ENCODE measurements at places on chromosomes 5 and 9.

GRCh38 chr9:36993933-36994764 is 39.9 kb downstream of the PAX5 start:
- DNase-seq, result no peak

DNA sequence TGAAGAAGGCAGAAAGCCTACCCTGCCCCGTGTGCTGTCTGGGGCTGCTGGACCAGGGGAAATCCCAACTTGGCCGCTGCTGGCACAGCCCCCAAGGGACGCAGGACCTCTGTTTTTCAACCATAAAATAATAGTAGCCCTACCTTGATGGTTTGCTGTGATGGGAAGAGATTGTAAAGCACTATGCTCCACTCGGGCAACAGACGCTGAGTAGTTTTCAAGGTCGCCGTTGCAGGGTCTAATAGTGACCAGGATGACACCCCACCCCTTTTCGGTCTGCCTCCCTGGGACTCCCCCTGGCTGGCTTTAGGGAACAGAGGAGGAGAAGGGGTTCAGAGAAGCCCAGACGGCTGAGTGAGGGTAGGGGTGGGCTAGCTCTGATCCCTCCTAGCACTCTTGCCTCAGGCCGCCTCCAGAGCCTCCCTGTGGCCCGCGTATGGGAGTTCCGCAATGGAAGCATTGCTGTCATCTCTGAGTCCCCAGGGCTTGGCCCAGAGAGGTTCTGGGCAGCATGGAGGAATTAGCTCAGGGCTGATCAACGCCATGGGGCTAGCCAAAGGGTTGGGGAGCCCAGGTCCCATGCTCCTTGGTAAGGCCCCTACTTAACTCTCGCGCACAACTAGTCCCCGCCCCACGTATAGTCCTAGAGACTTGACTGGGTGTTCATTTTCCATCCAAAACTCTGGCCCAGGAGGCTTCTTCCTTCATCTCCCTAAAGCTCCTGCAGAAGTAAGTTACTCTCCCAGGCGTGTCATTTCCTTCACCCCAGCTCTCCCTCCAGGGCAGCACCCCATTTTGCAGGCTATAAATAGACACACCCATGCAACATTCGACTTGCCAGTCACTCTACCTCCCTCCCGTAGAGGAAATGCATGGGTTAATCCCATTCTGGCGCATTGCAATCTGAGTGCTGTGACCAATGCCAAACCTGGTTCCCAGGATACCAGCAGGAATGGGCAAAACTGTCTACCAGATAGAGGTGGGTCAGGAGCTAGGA is 1.1 kb upstream of the IRF1 start:
- DNase-seq, result no peak

DNA sequence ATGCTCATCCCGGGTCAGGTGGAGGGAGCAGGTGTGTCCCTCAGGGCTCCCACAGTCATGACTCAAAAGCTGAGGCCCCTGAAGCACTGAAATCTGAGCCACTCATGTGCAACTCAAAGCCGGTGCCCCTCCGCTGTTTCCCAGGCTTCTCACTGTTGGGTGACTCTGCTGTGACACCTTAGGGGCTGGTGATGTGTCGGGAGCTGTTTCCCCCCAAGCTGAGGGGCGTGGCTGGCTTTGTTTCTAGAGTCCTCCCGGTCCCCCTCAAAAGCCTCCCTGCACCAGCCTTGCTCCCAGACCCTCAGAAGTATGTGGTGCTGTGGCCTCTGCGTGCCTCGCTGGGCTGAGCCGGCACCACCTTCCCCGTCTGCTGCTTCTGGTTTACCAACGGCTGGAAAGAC is 39.7 kb downstream of the PLPP7 start:
- DNase-seq, result no peak

GRCh38 chr5:164578911-164579310 is 1073.5 kb downstream of the MAT2B start:
- no peak for DNase-seq

- DNase-seq, result no peak
These were observed 92.2 kb downstream of the CDC42SE2 start for GRCh38 chr5:131355971-131356528.

DNA sequence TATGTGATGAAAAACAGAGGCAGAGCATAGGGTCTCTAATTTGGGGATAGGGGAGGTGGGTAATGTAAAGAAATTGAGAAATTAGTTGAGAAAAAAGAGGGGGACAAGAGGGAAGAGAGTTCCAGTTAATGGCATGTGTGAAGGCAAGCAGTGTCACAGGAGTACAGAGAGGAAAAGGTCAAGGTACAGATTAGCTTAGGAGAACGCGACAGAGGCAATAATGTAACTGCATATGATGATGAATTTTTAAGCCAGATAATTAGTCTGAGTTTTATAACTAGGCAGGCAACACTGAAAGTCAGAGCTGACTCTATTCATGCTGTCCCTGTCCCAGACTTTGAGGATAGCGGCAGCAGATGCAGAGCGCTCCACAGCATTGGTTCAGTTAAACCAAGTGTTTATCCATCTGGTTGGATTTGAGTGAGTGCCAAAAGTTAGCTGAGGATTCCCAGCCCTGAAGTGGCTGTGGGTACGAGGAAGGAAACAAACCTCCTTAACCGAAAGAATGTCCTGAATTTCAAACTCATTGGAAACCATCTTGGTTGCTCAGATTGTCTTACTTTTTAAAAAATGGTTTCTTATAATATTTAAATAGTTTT is 315.2 kb downstream of the ARHGAP26 start:
- DNase-seq, result no peak

- no peak for DNase-seq
These were observed 128.9 kb upstream of the CCNH start for GRCh38 chr5:87541676-87542075.

DNA sequence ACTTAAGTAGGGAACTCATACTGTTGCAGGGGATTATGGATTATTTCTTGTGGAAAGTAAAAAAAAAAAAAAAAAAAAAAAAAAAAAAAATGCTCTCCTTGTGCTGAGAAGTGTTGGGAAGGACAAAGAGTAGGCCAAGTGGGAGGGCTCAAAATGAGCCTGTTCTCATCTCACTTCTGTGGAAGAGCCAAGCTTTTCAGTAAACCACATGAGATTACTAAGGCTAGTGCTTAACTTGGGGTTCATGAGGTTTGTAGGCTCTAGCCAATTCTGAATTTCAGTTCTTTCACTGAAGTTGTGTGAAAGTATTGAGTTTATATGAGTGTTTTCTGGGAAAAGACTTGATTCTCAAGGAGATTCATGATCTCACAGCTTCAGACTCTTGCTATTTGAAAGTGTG is 23.0 kb upstream of the CEP78 start:
- no peak for DNase-seq

DNA sequence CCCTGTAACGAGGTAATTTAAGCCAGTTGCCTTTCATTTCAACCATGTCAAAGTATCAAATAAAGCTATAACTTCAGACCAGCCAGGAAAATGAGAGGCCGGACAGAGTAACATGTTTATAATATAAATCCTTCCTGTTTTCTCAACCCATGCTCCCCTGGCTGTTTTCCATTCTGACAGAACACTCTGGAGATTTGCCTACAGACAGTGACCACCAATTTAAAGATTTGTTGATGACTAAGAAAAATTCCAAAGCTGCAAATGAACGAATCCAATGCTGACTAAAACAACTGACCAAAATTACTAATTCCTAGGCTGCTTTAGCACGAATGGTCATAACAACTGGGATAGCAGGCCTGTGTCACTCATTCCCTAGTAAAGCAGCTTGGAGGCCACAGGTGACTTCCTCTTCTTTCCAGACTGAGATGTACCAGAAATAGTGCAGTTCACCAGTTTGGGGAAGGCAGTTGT is 141.4 kb downstream of the AOPEP start:
- peak; percentile 86 for DNase-seq

DNA sequence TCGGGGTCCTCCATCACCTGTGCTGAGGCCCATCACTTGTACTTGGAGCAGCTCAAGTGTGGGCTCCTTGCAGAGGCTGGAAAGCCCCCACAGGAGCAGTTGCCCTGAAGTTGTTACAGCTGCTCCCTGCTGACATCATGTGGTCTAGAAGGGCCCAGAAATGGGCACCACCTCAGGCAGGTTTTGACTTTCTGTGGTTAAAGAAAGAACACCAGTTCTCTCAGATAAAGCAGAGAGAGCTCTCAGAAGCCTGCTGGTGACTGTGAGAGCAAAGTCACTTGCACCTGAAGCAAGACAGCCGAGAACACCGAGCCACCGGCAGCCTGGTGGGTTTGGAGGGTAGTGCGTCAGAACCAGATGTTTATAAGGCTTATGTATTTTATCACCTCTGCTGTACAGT is 70.4 kb downstream of the MVB12B start:
- DNase-seq, result no peak

DNA sequence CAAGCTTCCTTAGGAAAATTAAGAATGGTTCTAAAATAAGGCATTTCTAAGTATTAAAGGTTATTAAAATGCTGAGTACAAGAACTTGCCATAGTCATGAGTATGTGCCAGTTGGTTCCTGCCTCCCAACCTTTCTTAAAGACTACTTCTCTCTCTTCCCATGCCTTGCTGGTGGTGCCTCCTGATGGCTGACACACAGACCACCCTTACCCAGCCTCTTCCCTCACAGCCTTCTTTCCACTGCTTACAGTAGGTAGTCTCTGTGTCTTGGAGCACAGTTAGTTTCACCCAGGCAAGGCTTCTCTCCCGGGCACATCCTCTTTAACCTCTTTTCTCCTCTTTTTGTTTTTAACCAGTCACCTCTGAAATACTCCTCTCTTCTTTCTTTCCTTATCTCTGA is 20.6 kb upstream of the GPR150 start:
- no peak for DNase-seq

DNA sequence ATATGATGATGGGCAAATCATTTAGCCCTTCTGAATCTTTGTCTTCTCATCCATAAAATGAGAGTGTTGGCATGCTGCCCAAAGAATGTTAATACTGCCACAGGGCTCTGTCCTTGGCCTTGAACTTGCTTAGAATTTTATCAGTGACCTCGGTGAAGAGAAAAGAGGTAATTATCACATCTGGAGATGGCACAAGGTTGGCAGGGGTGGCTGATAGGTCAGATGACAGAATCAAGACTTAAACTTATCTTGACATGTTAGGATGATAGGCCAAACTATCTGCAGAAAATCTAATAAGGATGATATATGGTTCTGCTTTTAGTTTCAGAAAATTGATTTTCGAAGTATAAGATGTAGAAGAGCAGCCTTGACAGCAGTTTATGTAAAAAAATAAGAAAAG is 599.1 kb upstream of the CLINT1 start:
- DNase-seq, result no peak

GRCh38 chr5:115983519-115983918 is 21.2 kb downstream of the LVRN start:
- no peak for DNase-seq

- no peak for DNase-seq
These were observed 19.8 kb upstream of the NTNG2 start for GRCh38 chr9:132141948-132142594.

DNA sequence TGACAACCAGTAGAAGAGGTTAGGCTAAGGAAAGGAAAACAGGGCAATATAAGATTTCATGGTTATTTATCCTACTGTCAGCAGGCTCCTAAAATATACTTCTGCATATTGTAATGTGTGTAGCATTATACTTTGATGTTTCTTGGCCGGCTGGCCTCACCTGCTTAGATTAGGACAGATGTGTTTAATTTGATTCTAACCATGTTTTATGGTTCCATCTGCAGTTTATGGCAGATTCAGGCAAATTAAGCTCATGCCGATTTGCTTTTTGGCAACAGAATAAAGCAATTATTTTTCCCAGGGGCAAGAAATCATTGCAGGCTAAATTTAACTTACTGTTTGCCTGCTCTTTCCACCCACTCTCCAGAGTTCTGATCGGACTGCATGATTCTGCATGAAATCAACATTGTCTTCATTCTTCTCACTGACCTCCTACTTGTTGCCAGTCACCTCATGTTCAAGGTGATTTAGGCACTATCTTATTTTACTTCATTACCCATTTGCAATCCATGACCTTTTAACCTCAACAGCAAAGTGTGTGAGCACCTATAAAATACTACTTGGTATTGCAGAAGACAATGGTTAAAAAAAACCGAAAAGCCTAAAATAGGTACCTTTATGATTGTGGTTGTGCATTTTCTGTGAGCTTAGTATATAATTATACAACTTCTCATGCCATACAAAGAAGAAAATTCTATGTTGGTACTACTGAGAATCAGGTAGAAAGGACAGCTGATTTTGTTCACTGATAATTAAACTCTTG is 125.2 kb downstream of the EDIL3 start:
- no peak for DNase-seq

- no peak for DNase-seq
These were observed 71.8 kb downstream of the SMARCA2 start for GRCh38 chr9:2086971-2087370.

DNA sequence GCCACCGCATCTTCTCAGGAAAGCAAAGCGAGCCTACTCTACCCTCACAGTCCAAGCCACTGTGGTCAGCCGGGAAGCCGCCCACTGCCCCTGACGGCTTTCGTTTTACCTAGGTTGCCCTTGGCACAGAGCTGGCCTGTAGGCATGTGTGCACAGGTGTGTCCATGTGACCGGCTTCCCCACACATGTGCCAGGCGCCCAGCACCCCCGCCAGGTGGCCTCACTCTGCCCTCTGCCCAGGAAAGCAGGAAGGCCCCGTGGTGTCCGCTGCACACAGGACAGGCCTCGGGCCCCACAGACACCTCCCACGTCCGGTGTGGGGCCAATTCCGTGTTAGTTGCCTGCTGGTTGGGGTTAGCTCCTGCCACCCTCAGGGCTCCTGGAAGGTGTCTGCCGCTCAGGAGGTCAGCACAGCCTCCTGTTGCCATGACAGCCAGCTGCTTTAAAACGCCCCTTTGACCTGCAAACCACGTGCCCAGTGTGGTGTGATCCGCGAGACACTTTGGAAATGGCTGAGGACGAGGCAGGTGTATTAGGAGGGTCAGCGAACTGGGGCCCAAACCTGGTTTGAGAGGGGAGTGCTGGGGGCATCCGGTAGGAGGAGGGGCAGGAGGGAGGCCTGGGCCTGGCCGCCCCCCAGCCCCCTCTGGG is 28.7 kb downstream of the TPPP start:
- DNase-seq, result no peak

DNA sequence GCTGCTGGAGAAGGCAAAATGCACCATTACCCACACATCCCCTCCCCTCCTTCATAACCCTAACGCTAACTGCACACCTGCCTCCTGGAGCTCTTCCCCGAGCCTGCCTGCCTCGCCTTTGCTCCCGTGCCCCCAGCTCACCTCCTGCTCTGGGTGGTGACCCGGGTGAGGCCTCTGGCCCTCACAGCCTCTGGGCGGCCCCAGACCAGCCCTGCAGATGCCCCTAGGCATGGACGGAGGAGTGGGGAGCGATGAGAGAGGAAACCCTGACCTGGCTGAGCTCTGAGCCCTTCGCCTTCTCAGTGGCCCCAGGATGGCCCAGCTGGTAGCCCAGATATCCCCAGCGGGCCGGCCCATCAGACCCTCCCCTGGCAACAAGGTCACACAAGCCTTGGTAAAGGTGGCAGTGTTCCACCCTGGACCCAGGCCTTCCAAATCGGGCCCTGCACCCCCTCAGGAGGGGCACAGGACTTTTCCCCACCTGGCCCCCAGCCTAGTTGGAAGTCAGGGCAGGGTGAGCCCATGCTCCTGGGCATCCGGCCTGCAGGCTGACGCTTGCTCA is 14.5 kb upstream of the CAMSAP1 start:
- DNase-seq, result no peak

- no peak for DNase-seq
These were observed 110.6 kb downstream of the PLCXD3 start for GRCh38 chr5:41399839-41400238.

Measured in fibroblast of skin of left quadriceps (primary cell).